Fibroblast of skin of left quadriceps (primary cell): ENCODE measurements at places on chromosomes 1 and 21.

DNA sequence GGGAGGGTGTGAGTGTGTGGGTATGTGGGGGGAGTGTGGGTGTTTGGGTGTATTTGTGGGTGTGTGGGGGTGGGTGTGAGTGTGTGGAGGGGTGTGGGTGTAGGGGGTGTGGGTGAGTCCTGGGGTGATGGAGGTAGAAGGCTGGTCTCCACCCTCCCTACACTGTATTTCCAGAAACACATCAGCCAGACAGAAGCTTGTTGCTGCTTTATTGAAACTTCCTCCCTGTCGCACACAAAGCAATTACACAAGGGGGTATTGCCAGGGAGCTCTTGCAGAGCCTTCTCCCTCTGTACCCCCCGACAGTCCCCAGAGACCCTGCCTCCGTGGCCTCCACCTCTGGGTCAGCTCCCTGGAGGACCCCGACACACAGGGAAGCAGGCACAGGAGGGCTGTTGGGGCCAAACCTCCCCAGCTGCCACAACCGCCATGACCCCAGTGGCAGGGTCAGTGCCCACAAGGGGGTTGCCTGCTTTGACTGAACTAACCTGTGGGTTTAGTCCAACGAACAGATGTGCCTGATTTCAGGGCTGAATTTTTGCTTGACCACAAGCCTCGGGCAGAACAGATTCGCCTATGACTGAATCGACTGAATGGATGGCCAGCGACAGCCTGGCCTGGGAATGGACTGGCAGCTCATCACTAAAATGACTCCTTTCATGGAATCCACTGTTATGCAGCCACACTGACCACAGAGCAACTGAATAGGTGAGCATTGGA, 9.1 kb upstream of the MATN1 start:
- DNase-seq, result no peak

DNA sequence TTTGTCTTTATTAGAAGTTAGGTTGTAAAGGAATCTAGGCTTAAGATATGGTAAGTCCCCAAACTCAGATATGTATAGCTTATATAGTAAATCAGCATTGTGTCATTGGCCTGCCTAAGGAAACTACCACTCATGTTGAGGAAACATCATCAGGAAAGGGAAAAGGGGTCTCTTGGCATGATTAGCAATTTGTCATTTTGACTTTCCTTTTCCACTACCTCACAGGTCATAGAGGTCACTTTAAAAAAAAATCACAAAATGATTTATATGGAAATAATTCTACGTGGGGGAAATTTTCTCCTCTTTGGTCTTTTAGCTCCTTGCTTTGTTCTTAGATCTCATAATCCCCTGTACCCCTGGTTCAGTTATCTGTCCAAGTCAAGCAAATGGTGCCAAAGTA, 213.5 kb downstream of the RPS6KC1 start:
- DNase-seq, result no peak

- no peak for DNase-seq
These were observed 59.5 kb downstream of the DENND1B start for GRCh38 chr1:197715806-197716205.

- DNase-seq, result peak; percentile 24
These were observed 210.3 kb downstream of the SLC35F3 start for GRCh38 chr1:234114648-234115307.

GRCh38 chr1:169305948-169306347, 61.6 kb downstream of the NME7 start:
- DNase-seq, result no peak

GRCh38 chr1:223504741-223505140, 111.5 kb downstream of the CCDC185 start:
- DNase-seq, result peak; percentile 82

DNA sequence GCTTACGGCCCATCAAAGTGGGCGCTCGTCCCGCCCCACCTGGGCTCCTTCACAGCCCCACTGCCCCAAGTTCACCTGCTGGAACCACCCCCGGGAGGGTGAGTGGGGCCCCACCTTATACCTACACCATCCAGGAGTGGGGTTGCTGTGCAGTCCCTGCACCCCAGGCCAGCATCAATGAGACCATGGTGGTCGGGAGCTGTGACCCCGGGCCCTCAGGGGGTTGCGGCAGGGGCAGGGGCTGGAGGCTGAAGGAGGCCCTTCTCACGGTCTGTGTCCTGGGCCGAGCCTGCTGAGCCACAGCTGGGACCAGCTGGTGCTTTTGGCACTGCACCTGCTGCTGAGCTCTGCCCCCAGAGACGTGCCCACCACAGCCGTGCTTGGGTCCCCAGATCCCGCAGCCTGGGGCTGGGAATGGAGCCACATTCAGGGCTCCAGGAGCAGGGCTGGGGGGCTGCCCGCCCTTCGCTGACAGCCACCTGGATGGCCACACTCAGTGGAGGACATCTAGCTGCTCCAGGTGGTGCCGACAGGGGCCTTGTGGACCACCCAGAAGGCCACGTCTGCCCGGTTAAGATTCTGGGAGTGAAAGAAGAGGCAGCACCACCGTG, 17.4 kb downstream of the ACTRT2 start:
- DNase-seq, result no peak

GRCh38 chr1:34684266-34684665, 70.6 kb upstream of the GJB5 start:
- DNase-seq, result no peak

DNA sequence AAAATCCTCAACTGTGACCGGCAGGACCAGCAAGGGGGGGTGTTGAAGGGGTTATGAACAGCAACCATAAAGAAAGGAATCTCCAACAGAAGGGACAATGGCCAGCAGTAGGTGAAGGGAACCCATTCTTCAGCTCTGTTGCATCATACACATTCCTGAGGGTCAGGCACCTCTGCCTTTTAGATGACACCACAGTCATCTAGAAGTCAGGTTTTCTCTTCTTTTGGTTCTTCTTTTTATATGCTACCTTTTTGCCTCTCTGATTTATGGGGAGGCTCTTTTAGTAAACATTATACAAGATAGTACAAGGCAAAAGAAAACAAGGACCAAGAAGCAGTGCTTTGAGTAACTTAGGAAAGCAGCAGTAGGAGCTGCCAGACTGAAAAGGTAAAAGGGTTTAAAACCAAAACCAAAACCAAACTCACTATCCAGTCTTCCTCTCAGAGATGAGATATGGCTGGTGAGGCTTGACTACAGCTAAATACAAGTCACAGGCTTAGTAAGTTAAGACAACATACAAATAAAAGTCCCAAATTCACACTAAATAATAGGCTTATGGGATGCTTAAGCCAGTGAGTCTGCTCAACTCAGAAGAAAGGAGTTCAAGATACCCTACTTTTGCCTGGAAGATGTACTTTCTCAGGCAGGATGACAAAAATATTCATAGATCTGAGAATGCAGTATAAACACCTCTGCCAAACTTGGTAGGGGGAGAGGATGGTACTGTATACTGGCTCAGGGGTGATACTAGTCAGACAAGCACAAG, 4.1 kb downstream of the TEX38 start:
- DNase-seq, result no peak

GRCh38 chr21:39184050-39184980, 1.1 kb upstream of the PSMG1 start:
- DNase-seq, result no peak

GRCh38 chr1:3283849-3284248, 170.6 kb upstream of the ARHGEF16 start:
- no peak for DNase-seq

- DNase-seq, result no peak
These were observed 15.5 kb upstream of the MAST2 start for GRCh38 chr1:45787905-45788304.

DNA sequence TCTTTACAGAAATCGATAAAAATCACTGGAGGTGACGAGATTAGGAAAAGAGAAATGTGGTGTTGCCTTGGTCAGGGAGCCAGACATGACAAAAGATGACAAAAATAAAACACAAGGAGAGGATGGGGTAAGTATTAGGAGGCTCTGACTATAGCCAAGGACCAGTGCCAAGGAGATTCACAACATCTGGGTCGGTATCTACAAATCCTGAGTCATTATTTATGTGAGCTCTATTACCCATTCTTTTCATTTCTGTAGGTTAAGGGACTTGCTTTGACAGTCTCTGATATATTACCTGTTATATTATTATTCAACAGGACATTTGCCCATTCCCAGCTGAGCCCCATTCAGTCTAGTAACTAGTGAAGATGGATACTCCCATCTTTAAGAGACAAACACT, 120.8 kb downstream of the TYW3 start:
- DNase-seq, result no peak

GRCh38 chr1:203692565-203693470, 66.2 kb downstream of the ATP2B4 start:
- DNase-seq, result peak; percentile 87
